ENCODE measurements at places on chromosomes 1 and 21.

GRCh38 chr1:12191242-12192032 lies 24.6 kb downstream of the TNFRSF1B start:
- no peak for DNase-seq

DNA sequence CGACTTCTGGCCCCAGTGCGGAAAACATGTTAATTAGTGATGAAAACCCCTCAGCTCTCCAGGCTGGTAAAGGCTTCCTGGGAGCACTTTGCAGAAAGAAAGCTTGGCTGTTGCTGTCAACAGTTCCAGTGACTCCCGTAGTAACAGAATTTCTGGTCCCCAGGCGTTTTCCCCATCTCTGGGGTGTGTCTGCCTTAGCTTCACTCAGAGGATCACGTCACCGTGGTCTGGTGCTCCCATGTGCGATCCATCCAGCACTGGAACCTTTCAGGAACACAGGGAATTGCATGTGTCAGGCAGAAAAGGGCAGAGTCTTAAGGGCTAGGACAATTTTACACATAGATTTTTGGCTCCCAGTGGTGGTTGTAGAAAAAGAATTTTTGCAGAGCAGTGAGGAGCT lies 470.4 kb upstream of the USP24 start:
- no peak for DNase-seq

GRCh38 chr1:42945164-42945563 lies 13.5 kb downstream of the SLC2A1 start:
- no peak for DNase-seq

DNA sequence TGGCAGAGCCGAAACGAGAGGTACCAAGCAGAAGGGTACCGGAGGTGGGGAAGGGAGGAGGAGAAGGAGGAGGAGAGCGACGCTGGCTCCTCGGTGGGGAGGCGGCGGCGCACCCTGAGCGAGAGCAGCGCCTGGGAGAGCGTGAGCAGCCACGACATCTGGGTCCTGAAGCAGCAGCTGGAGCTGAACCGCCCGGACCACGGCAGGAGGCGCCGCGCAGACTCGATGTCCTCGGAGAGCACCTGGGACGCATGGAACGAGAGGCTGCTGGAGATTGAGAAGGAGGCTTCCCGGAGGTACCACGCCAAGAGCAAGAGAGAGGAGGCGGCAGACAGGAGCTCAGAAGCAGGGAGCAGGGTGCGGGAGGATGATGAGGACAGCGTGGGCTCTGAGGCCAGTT lies 32.4 kb downstream of the STYXL2 start:
- DNase-seq: no peak
